PC-3 (cell line): ENCODE measurements at places on chromosomes 7 and 10. TPM values are rescaled to one million over a fixed set of nuclear protein-coding genes. Genes with fewer than 3 reads are reported as not detected.
A peak's percentile ranks its signal among the peaks of the same experiment; 100 is the strongest.

DNA sequence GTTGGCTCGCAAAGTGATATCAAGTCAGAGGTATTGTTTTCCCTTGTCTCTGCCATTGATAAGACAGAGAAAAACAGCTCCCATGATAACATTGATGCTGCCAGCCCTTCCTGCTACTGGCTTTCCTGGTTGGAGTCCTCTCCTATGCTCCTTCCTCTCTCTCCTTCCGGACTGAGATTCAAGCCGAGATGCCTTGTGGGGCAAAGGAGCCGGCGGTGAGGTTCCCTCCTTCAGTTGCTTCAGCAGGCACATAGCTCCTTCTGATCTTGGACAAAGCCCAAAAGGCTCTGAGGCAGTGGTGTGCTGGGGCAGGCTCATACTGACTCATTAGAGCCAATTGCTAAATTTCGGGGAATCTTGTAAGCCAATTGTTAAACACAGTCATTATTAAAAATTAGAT is 8.8 kb upstream of the ZCCHC24 start:
- peak; percentile 99 for DNase-seq
- H3K27me3 ChIP-seq = no peaks in the 10 kb centered on the region
- H3K4me3 ChIP-seq = no peak overlapping the region
- H3K4me1 ChIP-seq = peaks cover 29% of the 10 kb centered on the region
- H3K27ac ChIP-seq = no peak overlapping the region
- H3K36me3 ChIP-seq = no peaks in the 10 kb centered on the region

- H3K27me3 ChIP-seq = no peaks in the 10 kb centered on the region
- DNase-seq = peak; percentile 64
- H3K4me1 ChIP-seq = peaks cover 16% of the 10 kb centered on the region
- H3K36me3 ChIP-seq = no peaks in the 10 kb centered on the region
Measured at GRCh38 chr10:2985729-2986232, 81.6 kb upstream of the PFKP start.

The NUDCD3 gene
- total RNA-seq = 82.3 and 93.6 TPM in 2 replicates

The PVRIG gene
- not detected in 2 replicates for total RNA-seq
